ENCODE measurements at places on chromosomes 3 and 15. TPM values are rescaled to one million over a fixed set of nuclear protein-coding genes. Genes with fewer than 3 reads are reported as not detected.

The GNAT1 gene
- polyA plus RNA-seq: not detected

The XYLB gene
- 0.97 TPM for polyA plus RNA-seq

The ARHGEF26 gene
- 2.9 TPM for polyA plus RNA-seq

The CPN2 gene
- polyA plus RNA-seq: 1.3 TPM

The SLC22A14 gene
- polyA plus RNA-seq: not detected

The ZNF148 gene
- polyA plus RNA-seq: 40.4 TPM
